ENCODE measurements at places on chromosomes 6 and 20.
A peak's percentile ranks its signal among the peaks of the same experiment; 100 is the strongest.

DNA sequence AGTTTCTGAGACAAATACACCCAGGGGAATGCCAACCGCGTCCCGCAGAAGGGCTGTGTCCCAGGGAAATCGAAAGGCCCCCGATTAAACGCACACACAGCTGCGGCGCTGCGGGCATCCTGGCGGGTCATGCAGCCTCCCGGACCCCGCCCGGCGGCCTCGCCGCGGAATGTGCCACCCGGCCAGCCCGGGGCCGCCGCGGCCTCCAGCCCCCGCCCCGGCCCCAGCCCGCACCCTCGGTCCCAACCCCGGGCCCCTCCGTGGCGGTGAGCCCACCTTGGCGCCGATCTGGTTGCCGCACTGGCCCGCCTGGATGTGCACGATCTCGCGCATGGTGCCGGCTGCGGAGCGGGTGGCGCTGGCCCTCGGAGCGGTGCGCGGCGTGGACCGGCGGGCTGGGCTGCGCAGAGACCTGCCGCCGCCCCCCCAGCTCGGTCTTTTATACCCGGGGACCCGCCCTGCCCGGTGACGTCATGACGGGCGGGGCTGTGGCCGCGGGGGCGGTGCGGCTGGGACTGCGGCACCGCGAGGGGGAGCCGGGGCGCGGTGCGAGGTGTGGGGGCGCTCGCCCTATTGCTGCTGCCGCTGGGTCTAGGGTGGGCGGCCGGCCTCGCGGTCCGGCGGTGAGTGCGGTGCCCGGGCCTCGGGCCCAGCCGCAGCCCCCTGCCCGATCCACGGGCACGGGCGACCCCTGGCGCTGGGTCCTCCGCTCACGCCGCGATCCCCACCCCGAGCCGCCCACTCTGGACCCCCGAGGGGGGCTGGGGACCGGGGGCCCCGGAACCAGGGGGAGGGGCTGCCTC is at the start of gene TUBB2A:
Gene TUBB2A, minus strand, starts transcription at position 414 of the 803 bp plus-strand sequence. Its CDS starts 81 bp downstream, at position 333.
- DNase-seq = peak; percentile 73

GRCh38 chr6:18380158-18380836 is 6.9 kb upstream of the RNF144B start:
- no peak for DNase-seq

- no peak for DNase-seq
Observed at GRCh38 chr6:102918161-102918560, 1524.7 kb downstream of the GRIK2 start.

- no peak for DNase-seq
Observed at GRCh38 chr6:129863664-129864063, 2.5 kb upstream of the TMEM244 start.

GRCh38 chr6:159132664-159133063 is 36.5 kb upstream of the FNDC1 start:
- DNase-seq = no peak

- no peak for DNase-seq
Observed at GRCh38 chr6:66568271-66568670, 861.2 kb upstream of the EYS start.

DNA sequence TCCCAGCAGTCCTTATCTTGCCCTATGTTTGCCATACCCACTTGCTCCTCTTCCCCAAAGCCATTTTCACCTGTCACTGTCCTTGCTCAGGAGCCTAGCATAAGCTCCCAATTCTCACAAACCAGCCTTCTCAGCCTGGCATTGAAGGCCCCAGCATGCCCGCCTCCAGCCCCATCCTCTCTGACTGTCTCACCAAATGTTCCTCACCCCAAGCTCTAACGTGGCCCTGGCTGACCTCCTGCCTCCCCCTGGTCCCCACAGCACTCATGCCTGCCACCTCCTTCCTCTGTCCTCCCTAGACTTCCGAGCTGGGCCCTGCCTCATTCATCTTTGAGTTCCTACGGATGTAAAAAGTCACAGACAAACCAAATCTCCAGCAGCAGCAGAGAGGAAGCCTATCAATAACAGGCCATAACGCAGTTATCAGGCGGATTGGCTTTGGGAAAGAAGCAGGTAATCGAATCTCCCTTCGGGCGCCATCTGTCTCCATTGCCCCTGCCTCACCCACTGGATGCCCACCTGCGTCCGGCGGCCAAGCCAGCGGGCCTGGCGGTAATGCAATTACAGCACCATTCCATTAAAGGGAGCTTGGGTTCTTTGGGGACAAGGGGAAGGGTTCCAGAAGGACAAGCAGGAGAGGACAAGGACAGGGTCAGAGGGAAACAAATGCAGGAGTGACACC is 104.4 kb downstream of the MRPL14 start:
- no peak for DNase-seq

- DNase-seq = no peak
Observed at GRCh38 chr6:89794324-89794723, 25.3 kb downstream of the MDN1 start.

- peak; percentile 15 for DNase-seq
Observed at GRCh38 chr6:16184129-16184528, 54.3 kb upstream of the GMPR start.

DNA sequence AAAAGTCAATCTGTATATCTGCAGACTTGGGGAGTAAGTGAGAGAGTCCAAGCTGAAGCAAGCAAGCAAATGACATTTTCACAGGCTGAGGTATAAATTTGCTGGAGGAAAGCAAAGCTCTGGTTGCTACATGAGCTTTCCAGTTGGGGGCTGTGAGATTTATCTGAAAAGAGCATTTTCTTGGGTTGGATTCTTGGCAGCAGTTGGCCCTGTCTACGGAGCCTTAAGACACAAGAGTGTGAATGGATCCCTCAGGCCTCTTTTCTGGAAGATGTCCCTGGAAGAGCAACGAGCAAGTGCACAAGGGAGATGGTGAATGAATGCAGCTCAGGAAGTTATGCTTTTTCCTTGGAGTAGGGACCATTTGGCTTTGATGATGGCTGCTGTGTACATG is 30.8 kb downstream of the ISM1 start:
- no peak for DNase-seq

DNA sequence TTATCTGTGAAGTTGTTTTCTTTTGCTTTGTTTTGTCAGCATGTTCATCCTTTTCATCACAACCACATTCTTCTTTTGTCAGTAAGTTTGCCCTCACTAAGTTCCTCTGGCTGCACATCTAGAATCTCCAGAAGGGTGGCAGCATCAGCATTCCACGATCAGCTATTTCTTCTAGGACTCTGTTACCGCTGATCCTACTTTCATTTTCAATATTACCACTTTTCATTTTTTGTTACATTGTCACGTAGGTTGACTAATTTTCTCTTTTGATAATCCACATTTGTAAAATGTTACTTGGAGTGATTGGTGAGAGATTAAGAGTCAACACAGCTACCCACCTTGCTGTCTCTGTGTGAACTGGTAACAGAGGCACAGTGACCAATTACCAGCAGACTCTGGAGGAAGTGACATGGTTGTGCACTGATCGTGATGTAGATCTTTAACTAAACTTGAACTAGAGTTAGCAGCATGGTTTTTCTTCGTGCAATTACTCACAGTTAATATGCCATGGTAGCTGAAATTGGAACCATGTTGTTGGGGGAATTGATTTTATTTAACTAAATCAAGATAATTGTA is 307.9 kb upstream of the SLC35B3 start:
- peak; percentile 72 for DNase-seq

DNA sequence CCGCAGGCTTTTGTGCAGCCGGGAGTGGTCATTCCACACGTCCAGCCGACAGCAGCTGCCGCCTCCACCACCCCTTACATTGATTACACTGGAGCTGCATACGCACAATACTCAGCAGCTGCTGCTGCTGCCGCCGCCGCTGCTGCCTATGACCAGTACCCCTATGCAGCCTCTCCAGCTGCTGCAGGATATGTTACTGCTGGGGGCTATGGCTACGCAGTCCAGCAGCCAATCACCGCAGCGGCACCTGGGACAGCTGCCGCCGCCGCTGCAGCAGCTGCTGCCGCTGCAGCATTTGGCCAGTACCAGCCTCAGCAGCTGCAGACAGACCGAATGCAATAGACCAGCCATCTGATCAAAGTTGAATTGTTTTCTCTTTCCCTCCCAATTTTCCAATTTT is 10.6 kb downstream of the RBM24 start:
- DNase-seq = no peak

GRCh38 chr6:32082935-32083334 is 26.2 kb downstream of the TNXB start:
- DNase-seq = no peak

Measured in Caki2 (cell line).